ENCODE measurements at places on chromosomes 16 and 17.

GRCh38 chr17:79005063-79005861 is 4.3 kb downstream of the CANT1 start:
- peak; percentile 61 for DNase-seq

DNA sequence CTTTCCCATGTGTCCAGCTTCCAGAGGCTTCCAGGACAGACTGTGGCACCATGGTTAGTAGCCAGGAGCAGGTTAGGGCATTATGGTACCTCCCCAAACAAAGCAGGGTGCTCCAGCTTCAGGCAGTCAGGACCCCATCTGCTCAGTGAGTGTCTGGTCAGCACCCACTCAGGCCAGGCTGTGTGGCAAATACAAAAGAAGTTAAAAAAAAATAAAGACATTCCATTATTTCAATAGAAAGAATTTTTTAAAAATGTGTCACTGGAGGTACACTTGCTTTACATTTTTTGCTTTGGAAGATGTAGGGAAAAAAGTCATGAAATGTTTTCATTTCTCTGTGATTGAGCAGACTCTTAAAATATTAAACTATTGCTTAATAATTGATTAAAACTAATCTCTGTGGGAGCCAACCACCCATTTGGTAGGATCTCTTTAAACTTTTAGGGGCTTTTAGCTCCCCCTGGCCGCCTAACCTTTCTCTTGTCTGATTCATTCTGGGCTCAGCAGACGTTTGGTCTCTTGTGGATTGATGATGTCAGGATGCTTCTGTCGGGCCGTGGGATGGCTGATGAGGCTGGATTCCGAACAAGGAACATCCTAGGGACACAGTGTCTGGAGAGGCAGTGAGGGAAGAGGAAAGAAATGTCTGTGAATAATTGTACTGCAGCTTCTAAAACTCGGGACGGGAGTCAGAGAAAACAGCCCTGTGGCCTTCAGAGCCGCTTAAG is 28.4 kb upstream of the NPTX1 start:
- no peak for DNase-seq

- no peak for DNase-seq
Observed at GRCh38 chr17:13067629-13068303, 49.9 kb upstream of the ELAC2 start.

DNA sequence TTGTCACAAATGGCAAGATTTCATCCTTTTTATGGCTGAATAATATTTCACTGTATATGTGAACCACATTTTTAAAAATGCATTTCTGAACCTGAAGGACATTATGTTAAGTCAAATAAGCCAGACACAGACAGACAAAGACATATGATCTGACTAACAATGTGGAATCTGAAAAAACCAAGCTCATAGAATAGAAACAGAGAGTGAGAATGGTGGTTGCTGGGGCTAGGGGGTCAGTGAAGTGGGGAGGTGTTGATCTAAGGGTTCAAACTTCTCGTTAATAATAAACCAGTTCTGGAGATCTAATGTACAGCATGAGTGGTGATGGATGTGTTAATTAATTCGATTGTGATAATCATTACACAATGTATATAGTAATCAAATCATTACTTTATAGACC is 475.1 kb downstream of the WWOX start:
- DNase-seq = no peak

DNA sequence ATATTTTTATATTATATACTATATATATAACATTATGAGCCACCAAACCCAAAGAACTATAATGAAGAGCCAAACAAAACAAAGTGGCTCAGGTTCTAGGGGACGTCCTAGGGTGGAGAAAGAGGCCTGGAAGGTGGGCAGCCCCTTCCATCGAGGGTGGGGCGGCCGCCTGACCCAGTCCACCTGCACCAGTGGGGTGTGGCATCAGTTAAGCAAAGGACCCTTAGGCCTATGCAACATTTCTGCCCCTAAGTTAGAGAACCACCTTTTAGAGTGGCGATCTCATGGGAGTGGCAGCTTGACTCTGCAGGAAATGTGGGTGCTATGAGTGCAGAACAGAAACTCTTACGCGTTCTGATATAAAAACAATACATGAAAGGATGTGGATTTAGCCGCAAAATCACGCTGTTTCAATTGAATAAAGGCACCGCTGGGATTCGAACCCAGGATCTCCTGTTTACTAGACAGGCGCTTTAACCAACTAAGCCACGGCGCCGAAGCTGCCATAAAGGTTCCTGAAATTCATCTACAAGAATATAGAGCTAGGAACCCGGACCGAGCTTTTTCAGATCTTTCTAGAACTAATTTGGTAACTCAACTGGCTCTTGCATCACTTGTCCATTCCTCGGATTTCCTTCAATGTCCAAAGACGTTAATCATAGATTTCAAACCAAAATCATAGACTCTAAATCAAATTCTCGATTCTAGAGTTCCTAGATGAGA is 15.6 kb upstream of the AURKB start:
- DNase-seq = no peak

DNA sequence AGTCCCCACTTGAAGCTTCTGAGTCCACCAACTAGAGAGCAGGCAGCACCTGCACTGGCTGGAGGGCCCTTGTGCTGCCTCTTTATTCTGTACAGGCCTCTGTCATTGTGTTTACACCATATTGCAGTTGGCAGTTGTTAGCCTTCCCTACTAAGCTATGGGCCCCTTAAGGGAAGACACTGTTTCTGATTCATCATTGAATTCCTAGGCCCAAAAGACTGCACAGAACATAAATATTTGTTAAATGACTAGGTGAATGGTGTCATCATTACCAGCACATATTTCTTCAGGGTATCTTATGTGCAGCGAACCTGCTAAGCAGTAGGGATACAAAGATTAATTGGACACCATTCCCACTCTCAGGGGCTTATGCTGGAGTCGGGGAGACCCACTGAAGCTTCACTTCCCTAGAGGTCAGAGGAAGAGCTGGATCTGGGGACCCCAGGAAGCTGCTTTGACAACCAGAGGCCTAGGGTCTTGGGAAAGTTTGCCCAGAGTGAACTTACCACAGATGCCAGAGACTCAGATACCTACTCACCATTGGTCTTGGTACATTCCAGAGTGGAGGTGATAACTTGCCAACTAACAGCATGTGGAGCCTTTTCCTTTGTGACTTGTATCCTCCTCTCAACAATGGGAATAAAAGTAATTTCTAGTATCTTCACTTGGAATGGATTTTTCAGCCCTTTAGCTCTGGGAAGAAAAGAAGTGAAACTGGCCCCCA is 28.7 kb upstream of the DDX52 start:
- DNase-seq = no peak

- DNase-seq = peak; percentile 48
Observed at GRCh38 chr16:23365602-23366240, 63.6 kb downstream of the SCNN1B start.

- peak; percentile 23 for DNase-seq
Observed at GRCh38 chr16:62752854-62753253, 716.6 kb upstream of the CDH8 start.

DNA sequence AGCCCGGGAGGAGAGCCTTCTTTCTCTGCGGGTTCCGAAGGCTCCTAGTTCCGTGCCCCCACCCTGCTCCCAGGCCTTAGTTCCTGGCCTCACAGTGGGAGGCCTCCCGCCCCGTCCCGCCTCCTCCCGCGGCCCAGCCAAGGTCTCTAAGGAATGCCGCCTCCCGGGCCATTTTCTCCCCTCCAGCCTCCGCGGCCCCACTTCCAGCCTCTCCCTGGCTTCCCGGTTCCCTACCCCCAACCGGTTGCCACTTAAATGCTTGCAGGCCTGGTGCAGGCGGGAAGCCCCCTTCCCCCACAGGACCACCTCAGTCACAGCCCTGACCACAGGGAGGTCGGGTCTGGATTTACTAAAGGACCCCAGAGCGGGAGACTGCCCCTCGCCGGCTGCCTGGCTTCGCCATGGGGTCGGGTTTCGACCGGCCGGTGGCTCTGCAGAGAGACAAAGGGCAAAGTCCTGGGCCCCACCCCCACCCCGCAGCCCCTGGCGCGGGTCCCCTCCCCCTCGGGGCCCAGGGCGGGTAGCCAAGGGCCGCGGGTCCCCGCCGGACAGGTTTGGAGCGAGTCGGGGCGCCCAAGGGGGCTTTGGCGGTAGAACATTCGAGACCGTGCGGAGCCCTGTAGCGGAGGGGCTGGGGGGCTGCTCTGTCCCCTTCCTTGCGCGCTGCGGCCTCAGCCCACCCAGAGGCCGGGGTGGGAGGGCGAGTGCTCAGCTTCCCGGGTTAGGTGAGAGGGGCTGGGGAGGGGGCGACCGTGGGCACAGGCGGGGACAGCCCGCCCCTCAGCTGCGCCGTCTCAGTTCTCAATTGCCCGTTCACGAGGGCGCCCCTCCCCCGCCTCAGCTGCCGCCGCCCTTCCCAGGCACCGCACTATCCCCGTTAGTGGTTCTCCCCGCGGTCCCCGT is 16.4 kb downstream of the IGF2BP1 start:
- DNase-seq = no peak

DNA sequence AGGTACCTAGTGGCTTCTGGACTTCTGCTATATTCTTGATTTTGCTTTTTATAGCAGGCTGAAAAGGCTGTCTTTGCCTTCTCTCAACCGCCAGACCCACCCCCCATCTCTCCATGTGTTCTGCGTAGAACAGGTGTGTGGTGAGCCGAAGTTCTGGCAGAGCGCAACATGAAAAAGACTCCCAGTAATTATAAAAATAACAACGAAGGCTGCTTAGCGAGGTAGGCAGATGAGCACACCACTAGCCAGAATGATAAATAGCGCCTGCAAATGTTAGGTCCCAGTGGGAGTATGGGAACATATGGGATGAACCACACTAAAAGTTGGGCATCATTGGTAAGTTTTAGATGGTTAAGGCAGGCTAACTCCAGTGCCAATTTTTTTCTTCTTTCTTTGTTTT is 14.0 kb upstream of the RBFOX1 start:
- no peak for DNase-seq
